ENCODE measurements at places on chromosomes 7 and 10.

DNA sequence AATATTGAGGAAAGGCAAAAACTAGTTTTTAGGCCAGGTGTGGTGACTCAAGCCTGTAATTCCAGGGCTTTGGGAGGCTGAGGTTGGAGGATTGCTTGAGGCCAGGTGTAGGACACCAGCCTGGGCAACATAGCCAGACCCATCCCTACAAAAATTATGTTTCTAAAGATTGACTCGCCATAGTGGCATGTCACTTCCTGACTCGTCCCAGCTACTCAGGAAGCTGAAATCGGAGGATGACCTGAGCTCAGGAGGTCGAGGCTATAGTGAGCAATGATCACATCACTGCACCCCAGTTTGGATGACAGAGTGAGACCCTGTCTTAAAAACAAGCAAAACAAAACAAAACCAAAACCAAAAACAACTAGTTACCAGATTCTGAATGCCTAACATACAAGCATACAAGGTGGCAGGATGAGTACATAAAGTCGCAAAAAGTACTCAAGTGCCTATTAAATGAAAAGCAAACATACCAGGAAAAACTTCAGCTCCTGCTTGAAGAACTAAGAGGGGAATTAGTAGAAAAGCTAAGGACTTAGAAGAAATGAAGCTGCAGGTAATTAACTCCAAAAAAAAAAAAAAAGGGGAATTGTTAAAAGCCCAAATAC is 14.1 kb downstream of the ZNF398 start:
- DNase-seq, result no peak

GRCh38 chr7:157984423-157985163 is 603.0 kb downstream of the PTPRN2 start:
- no peak for DNase-seq

- no peak for DNase-seq
These were observed 16.4 kb upstream of the ABCA13 start for GRCh38 chr7:48154792-48155413.

DNA sequence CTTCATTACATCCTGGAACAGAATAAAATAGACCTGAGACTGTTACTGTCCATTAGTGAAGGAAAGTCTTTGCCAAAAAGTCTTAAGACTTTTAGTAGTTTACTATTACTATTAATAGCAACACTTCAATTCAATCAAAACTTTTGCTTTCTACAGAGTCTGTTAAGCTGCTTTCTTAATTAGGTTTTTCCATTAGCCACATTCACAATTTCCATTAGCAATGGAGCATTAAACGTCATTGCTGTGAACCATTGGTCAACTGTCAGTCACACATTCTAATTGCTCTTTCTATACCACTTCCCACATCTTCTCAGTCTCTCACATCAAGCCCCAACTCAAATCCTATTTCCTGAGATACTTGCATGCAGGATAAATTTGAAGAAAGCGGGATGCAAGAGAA is 736.6 kb upstream of the SORCS1 start:
- no peak for DNase-seq

DNA sequence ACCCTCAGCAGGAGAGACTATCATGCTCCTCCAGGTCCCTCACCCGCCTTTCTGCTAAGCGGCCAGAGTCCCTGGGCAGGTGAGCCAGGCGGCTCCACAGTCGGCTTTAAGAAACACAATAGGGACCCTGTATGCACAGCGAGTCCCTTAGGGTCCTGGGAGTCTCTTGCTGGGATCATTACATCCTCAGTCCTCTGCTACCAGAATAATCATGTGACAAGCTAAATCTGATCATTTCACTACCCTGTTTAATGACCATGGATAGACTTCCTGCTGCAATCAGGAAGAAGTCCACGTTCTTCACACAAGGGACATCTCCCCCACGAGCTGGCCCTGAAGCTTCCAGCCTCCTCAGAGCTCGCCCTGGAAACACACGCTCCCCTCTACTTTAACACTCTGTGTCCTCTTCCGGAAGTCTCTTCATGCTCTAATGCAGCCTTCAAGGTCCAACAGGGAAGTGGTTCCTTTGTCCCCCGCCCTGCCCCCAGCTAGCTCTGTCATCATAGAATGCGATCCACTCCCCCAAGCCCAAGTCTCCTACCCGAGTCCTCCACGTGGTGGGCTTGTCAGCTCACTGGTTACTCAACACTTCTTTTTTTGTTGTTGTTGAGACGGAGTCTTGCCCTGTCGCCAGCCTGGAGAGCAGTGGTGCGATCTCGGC is 101.5 kb downstream of the RNF216 start:
- no peak for DNase-seq

DNA sequence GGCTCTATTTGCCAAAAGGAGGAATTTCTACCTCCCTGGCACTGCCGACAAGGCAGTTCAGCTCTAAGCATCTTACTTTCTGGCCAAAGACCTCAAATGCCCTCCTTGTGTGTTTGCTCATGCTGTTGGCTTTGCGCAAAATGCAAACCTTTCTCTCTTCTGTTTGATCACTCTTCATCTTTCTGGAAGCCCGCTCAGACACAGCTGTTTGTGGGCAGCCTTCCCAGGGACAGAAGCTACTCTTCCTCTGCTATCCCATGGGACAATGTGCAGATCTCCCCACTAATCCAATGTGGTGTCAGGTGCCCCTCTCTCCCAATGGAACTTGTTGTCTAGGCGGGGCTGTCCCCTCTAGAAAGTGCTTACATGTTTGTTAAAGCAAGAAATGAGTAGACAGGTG is 278.7 kb downstream of the CCSER2 start:
- no peak for DNase-seq

GRCh38 chr10:121735263-121735662 is 137.0 kb upstream of the FGFR2 start:
- no peak for DNase-seq

DNA sequence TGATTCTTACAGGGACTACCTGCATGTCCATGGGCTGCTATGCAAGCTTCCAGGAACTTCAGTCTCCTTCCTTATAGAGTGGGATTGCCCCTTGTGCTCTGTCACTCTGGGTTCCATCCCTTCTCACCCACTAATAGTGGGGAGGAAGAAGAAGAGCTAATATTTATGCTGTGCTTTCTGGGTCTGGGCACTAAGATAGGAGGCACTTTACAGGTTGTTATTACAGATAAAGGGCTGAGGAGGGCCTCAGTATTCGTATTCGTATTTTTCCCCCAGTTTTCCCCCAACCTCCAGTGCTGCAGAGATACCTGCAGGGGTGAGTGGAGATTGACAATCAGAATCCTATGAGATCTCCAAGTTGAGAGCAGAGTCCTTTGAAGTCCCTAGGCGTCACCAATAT is 14.2 kb downstream of the HK1 start:
- DNase-seq, result no peak

- DNase-seq, result no peak
These were observed 2.6 kb downstream of the NKX6-2 start for GRCh38 chr10:132783165-132783939.

DNA sequence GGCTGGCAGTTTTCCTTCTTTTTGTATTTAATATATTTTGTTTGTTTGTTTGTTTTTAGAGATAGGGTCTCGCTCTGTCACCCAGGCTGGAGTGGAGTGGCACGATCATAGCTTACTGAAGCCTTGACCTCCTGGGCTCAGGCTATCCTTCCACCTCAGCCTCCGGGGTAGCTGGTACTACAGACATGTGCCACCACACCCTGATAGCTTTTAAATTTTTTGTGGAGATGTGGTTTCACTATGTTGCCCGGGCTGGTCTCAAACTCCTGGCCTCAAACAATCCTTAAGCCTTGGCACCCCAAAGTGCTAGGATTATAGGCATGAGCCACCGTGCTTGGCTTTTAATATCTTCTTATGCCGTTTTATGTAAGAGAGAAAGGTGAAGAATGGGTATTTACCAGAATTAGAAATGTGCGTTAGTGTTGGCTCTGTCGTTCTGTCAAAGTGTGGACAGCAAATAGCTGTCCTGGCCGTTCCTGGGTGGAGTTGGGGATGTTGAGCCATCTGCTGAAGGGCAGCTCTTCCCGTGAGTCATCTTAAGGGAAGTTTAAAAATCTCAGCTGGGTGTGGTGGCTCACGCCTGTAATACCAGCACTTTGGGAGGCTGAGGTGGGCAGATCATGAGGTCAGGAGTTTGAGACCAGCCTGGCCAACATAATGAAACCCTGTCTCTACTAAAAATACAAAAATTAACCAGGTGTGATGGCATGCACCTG is 14.8 kb downstream of the OGDH start:
- DNase-seq, result no peak

DNA sequence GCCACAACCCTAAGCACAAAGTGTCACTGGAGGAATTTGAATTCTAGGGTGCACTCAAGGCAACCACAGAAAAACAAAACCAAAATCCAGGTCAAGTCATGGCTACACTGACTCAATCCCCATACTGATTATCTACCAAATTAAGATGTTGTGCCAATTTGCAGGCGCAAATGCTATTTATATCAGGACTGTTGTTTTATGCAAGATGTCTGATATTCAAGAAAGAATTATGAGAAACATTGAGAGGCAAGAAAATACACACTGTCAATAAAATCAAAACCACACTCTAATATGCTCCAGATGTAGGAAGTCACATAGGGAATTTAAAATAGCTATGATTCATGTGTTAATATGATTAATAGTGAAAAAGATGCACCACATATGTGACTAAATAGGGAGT is 141.3 kb upstream of the MINDY3 start:
- no peak for DNase-seq

GRCh38 chr7:108027239-108027638 is 24.3 kb upstream of the LAMB1 start:
- DNase-seq, result no peak

- no peak for DNase-seq
These were observed 70.4 kb downstream of the PYROXD2 start for GRCh38 chr10:98344589-98345038.

DNA sequence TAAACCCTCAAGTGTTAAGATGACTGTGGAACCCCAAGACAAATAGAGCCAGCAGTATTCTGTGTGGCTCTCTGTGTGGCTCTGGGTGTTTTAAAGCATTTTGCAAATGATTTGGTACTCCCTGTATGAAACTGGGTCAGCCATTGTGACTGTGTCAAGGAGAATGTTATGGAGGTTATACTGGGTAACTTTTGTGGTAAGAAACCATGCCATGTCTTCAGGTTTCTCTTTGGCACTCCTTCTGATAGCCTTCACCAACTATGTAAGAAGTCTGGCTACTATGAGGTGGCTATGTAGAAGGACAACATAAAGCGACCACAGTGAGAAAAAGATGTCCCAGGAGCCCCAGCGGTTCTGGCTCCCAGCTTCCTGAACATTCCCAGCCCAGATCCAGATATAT is 226.6 kb upstream of the RHOBTB1 start:
- no peak for DNase-seq

DNA sequence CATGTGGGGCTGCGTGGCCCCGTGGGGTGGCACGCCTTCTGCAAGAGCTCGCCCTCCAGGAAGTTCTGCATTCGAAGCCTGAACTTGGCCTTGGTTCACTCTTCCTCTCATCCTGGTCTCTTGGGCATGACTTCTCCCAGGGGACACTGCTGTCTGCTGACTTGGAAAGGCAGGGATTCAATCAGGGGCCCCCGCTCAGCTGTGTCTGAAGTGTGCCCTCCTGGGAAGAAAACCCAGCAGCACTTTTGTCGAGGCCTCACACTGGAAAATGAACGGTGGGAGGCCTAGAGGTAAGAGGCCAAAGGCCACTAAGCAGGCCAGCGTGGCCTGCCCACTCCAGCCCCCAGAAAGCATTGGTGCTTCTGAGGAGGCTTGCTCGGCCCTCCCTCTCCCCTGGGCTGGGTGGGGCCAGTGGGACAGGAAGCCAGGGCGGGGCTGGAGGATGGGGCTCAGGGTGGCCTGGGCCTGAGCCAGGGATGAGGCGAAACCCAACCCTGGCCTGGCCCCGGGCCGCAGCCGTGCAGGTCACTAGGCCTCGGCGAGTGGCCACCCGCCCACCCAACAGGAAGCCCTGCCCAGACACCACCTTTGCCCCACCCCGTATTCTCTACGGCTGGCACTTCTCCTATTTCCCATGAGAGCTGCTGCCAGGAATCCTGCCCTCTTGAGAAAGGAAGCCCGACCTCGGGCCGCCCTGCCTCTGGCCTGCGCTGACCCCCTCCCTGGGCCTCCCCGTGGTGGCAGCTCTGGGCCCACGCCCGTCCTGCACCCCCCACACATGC is 81.1 kb downstream of the ZMIZ1 start:
- DNase-seq, result no peak

GRCh38 chr10:99976886-99977665 is 32.7 kb downstream of the DNMBP start:
- DNase-seq, result no peak

DNA sequence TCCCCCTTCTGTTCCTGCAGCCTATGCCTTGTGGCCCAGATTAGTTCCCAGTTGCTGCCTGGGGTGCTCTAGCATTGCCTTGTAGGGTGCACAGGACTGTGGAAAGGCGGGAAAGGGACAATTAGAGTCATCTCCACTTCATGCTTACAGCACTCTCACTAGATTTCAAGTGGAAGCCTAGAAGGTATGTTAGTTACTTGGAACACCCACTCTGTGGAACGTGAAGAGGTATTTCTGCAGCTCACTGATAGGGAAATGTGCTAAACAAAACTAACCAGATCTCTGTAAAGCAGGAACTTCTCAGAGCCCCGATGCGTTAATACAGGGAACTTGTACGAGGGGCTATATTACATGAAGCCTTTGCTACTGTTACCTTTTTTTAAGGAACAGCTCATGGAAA is 19.4 kb downstream of the STMP1 start:
- no peak for DNase-seq
